Left colon (tissue), 2 donors: ENCODE measurements at places on chromosomes 6 and 20. TPM values are rescaled to one million over a fixed set of nuclear protein-coding genes. Genes with fewer than 3 reads are reported as not detected.

DNA sequence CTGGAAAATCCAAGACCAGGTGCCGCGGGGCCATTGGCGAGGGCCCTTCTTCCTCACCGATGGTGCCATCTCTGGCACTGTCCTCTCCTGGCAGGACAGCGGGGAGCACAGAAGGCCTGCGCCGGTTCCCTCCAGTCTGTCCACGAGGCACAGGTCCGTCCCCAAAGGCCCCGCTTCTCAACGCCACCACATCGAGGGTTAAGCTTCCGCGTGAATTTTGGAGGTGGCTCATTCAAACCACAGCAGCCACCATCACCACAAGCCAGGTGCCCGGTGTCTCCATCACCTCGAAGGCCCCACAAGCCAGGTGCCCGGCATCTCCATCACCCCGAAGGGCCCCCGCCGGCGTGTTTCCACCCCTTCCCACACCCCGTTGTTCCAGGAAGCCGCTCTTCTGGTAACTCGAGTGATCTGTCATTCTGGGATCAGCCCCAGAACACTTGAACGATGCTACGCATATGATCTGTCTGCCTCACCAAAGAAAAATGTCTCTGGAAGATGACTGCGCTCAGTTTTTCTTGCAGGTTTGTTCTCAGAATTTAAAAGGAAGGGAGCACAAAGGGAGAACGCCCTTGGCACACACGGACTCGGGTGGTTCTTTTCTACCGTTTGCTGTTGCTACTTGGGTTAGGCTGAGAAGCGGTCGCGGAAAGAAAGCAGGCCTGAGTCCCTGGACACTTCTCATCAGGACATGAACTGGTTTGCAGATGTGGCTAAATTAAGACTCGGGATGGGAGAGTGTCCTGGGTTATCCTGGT, 9.9 kb upstream of the KIF25 start:
- no peak for DNase-seq

DNA sequence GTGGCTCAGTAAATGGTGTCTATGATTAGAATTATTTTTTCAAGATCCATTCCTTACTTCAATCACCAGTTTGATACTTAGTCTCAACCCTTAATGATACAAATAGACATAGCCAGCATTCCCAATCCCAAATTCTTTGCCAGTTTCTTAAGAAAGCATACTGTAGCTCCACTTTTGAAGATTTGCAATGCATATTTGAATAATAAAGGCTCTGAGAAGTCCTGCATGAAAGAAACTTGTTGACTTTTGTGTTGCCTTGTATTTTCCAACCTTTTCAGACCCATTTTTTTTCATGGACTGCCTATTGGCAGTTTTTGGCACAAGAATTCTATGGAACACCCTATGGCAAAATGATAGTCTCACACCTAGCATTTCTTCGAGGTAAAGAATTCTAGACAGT, 215.6 kb upstream of the CHD6 start:
- no peak for DNase-seq

- no peak for DNase-seq
Measured at GRCh38 chr6:85975957-85976356, 333.3 kb upstream of the SYNCRIP start.

DNA sequence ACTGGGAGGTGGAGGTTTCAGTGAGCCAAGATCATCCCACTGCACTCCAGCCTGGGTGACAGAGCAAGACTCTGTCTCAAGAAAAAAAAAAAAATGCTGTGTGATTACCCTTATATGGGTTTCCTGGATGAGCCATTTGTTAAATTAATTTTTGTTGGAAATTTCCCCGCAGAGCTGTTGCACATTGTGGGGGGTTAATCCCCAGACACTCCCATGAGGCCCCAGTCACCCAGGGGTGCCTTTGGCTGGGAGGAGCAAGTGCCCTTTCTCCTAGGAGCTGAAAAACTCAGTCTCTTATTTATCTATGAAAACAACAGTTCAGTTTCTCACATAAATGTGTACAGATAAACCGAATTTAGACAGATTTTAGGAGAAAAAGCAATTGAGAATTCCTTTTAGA, 4.7 kb upstream of the DEFB132 start:
- DNase-seq: no peak

- no peak for DNase-seq
Measured at GRCh38 chr6:144566868-144567615, 281.9 kb downstream of the UTRN start.

DNA sequence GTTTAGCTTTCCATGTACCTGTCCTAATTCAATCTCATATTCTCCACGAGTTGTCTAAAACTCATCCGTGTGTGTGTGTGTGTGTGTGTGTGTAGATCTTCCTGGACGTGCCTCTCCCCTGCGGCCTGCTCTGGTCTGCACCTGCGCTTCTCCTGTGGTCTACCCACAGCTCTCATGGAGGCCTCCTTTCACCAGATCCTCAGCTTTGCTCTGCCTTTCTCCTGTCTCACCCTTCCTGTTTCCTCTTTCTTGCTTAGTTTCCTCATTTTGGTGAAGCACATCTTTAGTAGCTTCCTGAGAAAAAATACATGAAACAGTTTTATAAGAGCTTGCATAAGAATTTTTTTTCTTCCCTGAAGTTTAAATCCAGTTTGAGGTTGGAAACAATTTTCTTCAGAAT, 18.1 kb downstream of the SLX4IP start:
- no peak for DNase-seq

- DNase-seq: no peak
Measured at GRCh38 chr6:121393731-121394505, 41.5 kb upstream of the GJA1 start.

GRCh38 chr6:155970876-155971708, 515.5 kb upstream of the NOX3 start:
- no peak for DNase-seq

DNA sequence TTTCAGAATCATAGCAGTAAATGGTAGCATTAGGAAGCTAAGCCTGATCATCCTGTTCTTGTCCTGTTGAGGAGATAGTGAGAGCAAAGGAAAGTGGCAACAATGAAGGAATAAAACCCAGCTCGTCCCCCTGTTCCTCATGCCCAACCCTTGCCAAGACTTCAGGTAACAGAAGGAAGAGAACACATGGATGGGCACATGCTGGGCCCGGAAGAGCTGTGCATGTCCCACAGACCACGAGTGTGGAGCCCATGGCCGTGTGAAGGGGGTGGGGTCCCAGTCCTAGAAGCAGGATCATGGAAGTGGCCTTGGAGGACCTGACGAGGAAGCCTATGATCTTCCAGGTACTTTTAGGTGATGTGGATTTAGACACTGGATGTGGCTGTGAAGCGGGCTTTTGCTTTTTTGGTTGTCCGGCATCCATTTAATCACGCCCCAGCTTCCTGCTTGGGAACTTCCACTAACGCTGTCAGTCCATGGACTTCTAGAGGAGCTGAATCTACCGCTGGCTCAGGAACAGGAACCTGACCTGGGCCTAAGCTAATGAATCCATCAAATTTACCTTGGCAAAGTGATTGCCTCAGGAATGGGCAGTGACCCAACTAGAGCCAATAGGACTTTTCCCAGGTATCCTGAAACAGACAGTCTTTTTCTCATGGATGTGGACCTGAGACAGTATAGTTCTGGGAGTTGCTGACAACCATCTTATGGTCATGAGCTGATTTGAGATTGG, 79.3 kb upstream of the ARMC2 start:
- DNase-seq: no peak

DNA sequence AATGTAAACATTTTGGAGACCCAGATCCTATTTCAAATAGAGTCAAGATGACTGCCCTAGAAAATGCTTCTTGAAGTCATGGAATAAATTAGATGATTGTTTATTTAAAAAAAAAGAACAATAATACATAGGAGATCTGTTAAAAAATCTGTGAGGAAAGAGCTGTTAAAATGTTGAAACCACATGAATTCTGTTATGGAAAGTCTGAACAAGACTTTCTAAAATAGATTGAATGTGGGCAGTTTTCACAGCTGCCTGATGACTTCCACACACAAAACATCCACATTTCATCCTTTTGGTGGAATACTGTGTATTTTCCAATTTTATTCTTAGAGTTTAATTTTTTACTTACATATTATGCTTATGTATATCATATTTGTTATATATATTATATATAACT, 186.1 kb downstream of the LAMA2 start:
- DNase-seq: no peak

DNA sequence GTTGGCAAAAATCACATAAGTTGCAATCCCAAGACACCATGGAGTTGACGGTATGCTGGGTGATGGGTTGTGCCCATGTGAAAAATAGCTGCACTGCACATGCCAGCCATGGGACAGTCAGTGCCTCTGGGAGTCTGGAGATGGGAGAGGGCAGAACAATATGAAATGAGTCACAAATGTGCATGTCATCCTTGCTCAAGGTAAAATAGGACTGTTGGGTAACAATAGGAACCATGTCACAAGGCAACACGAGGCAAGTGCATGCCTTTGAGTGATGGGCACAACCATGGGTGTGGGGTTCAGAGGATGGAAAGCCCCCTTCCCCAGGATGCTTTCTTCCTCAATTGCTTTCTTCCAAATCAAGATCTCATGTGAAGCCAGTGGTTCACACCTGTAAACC, 70.5 kb upstream of the PIM1 start:
- no peak for DNase-seq

GRCh38 chr20:5031206-5031557, 29.9 kb upstream of the SLC23A2 start:
- no peak for DNase-seq

GRCh38 chr6:168892031-168892430, 361.6 kb downstream of the THBS2 start:
- no peak for DNase-seq

DNA sequence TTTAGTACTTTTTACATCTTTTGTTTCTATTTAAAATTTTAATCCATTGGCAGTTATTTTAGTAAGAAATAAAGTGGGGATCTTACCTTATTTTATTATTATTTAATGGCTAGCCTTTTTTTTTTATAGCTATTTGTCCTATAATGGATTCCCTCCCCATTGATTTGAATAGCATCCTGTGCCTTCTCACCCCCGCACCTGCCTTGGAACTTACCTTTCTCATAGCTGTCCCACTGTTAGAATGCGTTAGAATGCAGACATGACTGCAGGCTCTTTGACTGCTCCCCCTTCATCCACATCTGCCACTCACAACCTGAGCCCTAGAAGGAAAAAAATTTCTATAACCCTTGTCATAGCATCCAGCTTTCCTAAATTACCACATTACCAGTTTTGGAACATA, 9.1 kb downstream of the PKIB start:
- DNase-seq: no peak

- no peak for DNase-seq
Measured at GRCh38 chr6:162627362-162627761, 100.2 kb downstream of the PRKN start.

GRCh38 chr6:110930781-110931180, 27.7 kb upstream of the GTF3C6 start:
- DNase-seq: no peak

- no peak for DNase-seq
Measured at GRCh38 chr6:47629954-47630353, 68.4 kb upstream of the ADGRF4 start.

- DNase-seq: no peak
Measured at GRCh38 chr20:50136822-50137599, 16.5 kb downstream of the PEDS1 start.

DNA sequence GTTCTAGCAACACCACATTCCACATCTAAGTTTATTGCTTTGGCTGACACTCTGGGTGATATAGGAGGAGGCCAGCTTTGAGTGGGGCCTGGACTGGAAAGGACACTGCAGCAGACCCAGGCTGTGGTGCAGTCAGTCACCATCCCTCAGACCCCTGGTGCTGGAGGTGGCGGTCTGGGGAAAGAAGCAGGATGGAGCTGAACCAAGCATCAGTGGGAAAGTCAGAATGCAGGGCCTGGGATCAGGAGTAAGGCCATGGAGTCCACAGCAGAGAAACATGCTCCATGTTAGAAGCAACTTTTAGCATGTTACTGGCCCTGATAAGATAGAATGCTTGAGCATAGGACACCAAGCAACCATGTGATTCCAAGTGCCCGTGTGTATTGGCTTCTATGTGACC, 5.9 kb downstream of the HLA-A start:
- no peak for DNase-seq

GRCh38 chr20:46376196-46376785, 30.1 kb downstream of the ELMO2 start:
- no peak for DNase-seq

GRCh38 chr20:44629542-44629941, 22.0 kb downstream of the ADA start:
- no peak for DNase-seq

GRCh38 chr6:30960907-30961673, 20.3 kb downstream of the MUCL3 start:
- DNase-seq: no peak

- DNase-seq: no peak
Measured at GRCh38 chr6:704046-704445, 11.1 kb upstream of the EXOC2 start.

DNA sequence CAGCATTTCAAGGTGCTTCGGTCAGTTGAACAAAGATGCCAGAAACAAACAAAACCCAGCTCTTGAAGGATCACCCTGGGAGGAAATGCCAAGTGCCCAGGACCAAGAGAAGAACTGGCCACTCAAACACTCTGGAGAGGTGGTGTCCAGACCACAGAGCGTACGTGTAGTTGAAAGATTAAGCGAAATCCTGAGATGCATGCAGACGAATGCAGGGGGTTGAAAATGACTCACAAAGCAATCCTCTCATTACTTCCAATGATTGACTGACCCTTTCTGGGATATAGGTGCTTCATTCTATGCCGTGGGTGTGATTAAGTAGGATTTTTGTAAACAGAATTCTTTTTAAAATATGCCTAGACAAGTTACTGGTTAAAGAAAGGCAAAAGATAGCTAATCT, 71.5 kb upstream of the ATXN1 start:
- DNase-seq: no peak

DNA sequence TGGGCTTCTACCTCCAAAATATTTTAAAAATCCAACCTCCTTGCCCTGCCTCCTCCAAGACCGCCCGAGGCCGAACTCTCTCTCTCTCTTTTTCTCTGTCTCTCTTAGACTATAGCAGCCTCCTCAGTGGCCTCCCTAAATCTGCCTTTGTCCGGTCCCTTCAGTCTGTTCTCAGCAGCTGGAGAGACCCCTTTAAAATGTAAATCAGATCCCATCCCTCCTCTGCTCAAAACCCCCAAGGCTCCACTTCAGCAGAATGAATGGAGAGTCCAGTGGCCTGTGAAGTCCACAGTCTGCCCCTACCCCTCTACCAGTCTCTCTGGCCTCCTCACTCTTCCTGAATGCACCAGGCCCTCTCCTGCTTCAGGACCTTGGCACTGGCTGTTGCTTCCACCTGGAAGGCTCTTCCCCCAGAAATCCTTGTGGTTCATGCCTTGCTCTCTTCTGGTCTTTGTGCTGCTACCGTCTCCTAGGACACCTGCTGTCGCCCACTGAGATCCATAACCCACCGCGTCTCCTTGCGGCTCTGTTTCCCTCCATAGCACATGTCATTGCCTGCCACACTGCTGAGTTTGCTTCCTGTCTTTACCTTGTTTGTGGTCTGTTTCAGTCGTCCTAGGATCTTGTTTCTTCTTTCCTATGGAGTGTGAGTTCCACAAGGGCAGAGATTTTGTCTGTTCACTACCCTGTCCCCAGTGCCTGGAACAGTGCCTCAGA, 6.0 kb downstream of the MLN start:
- no peak for DNase-seq

The FAM120B gene
- total RNA-seq: 31.1 TPM

The ENPP4 gene
- 19.1 TPM for total RNA-seq

The TPD52L2 gene
- total RNA-seq: 49.5 TPM

The PTK6 gene
- total RNA-seq: 85.7 TPM

The HAO1 gene
- not detected for total RNA-seq

The TCP11 gene
- total RNA-seq: not detected

The EIF2S2 gene
- 39.8 TPM for total RNA-seq

The MEP1A gene
- total RNA-seq: 412 TPM

The KHDRBS2 gene
- 0.46 TPM for total RNA-seq

The CHRNA4 gene
- not detected for total RNA-seq

The MRPL18 gene
- total RNA-seq: 66.9 TPM
